ENCODE measurements at places on chromosomes 11 and 22.

DNA sequence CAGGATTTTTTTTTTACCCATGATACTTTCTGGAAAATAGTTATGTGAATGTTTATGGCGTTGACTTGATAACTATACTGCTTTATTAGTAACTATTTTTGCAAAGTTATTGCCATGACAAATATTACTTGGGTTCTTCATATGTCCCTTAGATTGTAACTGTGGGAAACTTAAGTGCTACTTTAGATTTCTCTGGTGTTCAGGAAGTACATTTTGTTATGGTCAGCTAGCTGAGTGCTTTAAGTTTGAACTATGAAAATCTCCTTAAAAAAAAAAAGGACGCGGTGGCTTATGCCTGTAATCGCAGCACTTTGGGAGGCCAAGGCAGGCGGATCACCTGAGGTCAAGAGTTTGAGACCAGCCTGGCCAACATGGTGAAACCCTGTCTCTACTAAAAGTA, 42.8 kb downstream of the CSTPP1 start:
- no peak for DNase-seq

DNA sequence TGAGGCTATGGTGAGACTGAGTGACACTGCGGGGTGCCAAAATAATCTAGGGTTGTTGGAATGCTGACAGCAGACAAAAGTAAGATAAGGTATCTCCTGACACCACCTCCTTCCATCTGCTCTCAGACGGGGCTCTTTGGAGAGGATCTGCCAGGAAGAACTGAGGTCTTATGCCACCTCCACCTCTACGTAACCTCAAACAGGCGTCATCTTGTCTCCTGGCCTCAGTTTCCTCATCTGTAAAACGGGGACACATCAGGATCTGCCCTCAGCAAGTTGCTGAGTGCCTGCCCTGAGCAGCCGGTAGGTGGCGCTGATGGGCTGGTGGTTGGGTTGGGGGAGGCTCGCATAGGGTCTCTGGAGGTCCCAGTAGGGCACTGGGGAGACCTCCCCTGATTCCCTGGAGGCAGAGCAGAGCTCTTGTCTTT, 1.7 kb upstream of the MYEOV start:
- DNase-seq = no peak

DNA sequence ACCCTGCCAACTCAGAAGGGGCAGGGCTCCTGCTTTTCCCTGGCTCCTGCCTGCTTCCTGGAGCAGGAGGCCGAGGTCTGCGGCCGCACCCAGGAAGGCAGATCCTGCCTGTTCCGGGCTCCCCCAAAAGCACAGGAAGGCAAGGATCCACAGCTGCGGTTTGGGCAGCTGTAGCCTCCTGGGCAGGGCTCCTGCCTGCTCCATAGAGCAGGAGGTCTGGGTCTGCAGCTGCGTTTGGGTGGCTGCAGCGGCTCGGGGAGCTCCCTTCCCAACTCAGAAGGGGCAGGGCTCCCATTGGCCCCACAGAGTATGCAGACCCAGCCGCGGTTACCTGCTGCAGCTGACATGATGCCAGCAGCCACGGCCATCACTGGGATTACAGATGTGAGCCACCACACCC, 5.5 kb downstream of the UPK2 start:
- no peak for DNase-seq

DNA sequence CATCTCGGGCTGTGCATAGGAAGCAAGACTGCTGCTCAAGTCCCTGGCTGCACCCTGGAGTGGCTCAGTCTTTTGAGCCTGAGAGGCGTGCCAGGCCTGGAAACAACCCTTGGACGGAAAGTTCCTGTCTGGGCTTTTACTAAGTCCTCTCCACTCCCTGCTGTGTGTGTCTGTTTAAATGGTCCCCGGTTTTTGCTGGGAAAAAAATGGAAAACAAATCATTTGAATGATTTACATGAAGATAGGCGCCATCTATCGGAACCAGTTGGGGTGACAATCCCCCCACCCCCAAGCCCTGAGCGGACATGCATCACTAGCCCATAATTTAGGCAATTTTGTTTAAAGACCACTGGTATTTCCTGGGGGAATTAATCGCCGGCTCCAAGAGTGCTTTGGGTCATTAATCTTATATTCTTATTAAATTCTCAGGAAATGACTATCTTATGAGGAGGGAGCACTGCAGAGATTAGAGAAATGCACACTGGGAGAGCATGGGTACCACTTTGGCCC, 2.7 kb upstream of the GAB2 start:
- DNase-seq = peak; percentile 91

GRCh38 chr11:67054346-67054835, 2.3 kb upstream of the RHOD start:
- no peak for DNase-seq

- DNase-seq = no peak
Measured at GRCh38 chr22:39707816-39708215, 137.3 kb downstream of the CACNA1I start.

GRCh38 chr22:27533105-27533745, 268.3 kb downstream of the MN1 start:
- no peak for DNase-seq

DNA sequence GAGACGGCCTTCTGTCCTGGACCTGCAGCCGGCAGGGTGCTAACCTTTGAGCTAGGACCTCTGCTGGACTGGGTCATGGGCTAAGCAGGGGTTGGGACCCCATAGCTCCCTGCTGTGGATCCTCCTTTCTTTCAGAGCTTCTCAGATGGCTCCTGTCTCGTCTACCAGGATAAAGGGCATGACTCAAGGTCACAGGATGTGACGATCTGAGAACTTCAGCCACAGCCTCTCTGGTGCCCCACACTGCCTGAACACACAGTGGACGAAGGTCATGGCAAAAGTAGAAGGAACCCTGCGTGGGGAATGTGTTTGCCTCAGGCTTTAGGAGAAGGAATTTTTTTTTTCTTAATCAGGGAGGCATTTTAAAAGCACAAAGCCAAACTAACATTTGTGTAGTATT, 196.7 kb downstream of the TRIM29 start:
- no peak for DNase-seq

DNA sequence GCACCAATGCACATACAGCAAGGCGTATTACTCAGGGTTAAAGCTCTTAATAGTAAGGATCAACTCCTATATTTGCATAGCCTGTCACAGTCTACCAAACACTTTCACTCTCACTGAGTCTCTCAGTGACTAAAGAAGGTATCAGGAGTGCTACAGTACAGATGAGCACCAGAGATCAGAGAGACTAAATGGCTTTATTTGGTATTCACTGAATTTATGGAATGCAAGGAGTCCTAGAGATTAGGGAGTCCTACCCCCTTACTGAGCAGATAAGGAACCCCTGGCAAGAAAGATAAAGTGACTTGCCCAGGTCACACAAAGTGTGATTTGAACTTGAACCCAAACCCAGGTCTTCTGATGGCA, 396.4 kb upstream of the CCDC90B start:
- DNase-seq = no peak

DNA sequence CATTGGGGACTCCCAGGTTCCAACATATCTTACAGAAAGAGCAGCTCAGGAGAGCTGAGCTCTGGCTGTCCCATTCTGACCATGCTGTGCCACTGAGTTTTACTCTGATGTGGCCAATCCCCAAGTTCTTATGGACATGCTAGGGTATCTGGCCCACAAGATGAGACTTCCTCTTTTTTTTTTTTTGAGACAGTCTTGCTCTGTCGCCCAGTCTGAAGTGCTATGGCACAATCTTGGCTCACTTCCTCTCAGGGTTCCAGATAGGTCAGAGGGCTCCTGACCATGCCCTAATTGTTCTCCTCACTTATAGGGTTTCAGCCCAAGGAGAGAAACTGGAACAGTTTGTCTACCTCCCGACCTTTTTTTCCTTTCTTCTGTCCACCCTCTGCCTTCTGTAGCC, 152.3 kb upstream of the CCDC90B start:
- no peak for DNase-seq

DNA sequence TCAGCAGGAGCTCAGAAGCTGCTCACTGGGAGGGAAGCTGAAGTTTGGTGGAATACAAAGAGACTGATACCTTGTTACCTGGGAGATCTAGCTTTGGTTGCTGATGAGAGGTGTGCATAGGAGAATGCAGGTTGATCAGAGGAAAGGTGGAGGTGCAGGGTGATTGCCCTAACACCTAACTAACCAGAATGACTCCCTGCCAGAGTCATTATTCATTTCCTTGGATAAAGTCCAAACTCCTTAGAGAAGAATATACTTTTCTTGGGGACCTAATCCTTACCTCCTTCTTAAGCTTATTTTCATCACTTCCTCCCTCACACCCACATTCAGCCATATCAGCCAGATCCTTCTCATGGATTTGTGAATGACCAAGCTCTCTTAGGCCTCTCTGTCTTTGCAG, 814.2 kb upstream of the TENM4 start:
- DNase-seq = no peak

GRCh38 chr22:40200795-40201530, 23.2 kb downstream of the TNRC6B start:
- DNase-seq = no peak

DNA sequence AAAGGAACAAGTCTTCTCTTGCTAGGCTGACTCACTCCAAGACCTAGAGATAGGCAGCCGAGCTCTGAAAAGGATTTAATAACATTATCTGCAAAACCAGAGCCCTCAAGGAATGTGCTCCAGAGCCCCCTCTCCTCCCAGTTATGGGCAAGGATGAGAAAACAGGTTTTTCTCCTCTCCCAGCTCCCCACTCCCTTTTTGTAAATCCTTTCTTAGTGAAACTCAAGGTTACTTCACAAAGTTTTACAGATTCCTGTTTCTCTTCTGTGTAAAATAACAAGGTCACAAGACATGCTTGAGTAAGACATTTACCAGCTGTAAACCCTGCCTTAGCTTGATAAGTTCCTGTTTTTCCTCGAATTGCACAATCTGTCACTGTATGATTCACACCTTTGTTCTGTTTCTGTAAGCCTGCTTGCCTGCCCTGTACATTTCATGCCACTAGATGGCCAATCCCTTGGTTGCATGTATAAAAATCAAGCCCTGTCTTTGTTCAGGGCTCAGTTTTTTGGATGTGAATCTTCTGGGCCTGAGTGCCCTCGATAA, 489.4 kb downstream of the KCNA4 start:
- peak; percentile 64 for DNase-seq

DNA sequence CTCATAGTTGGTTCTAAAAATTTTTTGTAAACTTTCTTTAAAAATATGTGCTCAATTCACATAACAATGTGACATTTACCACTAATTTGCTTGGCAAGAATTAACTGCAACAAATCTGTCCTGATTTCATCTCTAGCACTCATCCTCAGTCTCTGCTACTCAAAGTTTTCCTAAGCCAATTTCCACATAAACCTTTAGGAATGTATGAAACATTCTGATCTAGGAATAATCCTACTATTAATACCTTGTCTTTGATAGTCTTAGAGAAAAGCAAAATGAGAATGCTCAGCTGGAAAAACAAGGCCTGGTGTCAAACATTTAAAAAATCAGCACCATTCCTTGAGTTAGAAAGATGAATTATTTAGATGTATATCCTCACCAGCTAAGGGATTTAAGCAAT, 114.3 kb downstream of the CD44 start:
- no peak for DNase-seq

DNA sequence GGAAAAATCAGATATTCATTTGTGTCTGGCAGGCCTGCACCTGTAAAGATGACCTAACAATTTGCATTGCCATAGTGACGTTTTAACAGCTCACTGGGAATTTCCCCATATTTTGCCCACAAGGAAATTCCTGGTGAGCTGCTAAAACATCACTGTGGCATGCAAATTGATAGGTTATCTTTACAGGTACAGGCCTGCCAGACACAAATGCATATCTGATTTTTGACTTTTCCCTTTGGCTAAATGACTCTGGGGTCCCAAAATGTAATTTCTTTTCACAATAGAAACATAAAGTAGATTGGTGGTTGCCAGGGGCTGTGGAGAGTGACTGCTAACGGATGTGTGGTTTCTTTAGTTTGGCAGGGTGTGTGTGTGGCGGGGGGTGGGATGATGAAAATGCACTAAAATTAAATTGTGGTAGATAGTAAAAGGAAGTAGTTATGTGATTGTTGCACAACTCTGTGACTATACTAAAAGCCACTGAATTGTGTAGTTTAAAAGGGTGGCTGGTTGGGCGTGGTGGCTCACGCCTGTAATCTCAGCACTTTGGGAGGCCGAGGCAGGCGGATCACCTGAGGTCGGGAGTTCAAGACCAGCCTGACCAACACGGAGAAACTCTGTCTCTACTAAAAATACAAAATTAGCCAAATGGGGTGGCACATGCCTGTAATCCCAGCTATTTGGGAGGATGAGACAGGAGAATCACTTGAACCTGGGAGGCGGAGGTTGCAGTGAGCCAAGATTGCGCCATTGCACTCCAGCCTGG, 18.5 kb upstream of the FEZ1 start:
- DNase-seq = no peak

- no peak for DNase-seq
Measured at GRCh38 chr11:62082292-62082657, 41.5 kb upstream of the INCENP start.

GRCh38 chr22:29756341-29756740, 10.5 kb downstream of the ZMAT5 start:
- no peak for DNase-seq

- no peak for DNase-seq
Measured at GRCh38 chr11:131037873-131038272, 121.6 kb upstream of the SNX19 start.

- DNase-seq = no peak
Measured at GRCh38 chr11:131877246-131877942, 507.0 kb downstream of the NTM start.

- no peak for DNase-seq
Measured at GRCh38 chr11:65785319-65786007, 1.4 kb upstream of the OVOL1 start.

- DNase-seq = no peak
Measured at GRCh38 chr11:77400775-77401449, 73.0 kb downstream of the PAK1 start.

- DNase-seq = no peak
Measured at GRCh38 chr11:89463266-89463780, 27.9 kb downstream of the NOX4 start.

DNA sequence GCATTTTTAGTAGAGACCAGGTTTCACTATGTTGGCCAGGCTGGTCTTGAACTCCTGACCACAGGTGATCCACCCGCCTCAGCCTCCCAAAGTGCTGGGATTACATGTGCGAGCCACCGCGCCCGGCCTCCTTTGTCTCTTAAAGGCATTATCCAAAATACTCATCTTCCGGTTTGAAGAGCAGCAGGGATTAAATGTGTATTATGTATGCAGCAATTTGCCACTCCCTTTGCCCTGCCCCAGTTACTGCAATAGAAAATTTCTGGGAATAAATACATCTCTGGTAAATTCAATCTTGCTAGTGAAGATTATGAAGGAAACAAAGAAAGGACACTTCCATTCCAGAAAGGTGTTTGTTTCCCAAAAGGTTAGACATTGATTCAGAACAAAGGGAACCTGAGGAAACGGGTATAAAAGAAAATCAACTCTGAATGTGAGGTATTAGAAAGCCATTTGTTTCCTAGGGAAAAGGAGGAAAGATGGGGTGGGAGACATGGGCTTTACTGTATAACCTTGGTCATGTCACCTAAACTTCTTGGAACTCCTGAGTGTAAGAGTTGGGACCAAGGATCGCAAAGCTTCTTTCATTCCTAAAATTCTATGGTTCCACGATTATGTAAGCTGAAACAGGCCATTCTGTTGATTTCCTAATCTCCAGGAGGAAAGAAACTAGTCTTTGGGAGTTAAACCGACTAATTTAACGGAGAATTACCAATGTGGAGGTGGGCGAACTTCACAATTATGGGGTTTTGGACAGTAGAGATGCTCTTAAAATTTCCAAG, 959 bp upstream of the HIPK3 start:
- no peak for DNase-seq
